ENCODE measurements at places on chromosomes 13 and 19. TPM values are rescaled to one million over a fixed set of nuclear protein-coding genes. Genes with fewer than 3 reads are reported as not detected.

GRCh38 chr19:2294687-2295335 is 12.8 kb upstream of the PEAK3 start:
- peak; percentile 94 for DNase-seq

GRCh38 chr13:48251611-48252081 is 18.6 kb downstream of the ITM2B start:
- DNase-seq: no peak

GRCh38 chr13:26541678-26542568 is 15.6 kb upstream of the WASF3 start:
- no peak for DNase-seq

DNA sequence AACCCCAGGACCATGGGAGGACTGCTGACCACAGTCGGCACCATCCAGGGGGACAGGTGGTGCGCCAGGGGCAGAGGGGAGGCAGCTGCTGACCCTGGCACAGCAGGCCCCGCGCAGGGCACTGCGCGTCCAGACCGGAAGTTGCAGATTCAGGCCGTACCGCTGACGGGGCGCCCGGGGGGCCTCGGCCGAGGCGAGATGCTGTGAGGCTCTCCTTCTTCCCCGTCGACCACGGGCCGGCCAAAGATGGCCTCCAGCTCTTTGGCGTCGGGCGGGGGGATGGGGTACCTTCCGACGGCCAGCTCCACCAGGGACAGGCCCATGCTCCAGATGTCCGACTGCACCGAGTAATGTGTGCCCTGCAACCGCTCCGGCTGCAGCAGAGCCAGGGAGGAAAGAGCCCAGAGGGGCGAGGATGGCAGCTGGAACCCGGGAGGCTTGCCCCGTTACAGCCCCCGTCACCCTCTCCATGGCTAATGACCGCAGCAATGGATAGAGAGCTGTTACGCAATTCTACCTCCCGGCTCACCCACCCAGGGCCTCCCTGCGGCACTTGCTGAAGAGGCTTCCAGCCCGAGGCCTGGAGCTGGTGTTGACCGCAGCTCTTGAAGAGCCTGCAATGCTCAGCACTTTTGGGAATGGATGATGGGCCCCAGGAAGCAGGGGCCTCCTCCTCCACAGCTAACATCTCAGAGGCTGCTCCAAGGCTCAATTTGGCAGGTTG is 24.7 kb downstream of the MAP2K2 start:
- DNase-seq: no peak

APOC4 gene
- not detected for total RNA-seq

- no peak for DNase-seq
Measured at GRCh38 chr13:89968470-89968869, 1379.0 kb upstream of the MIR17HG start.

FCER2 gene
- total RNA-seq: not detected

GRCh38 chr13:46101002-46101401 is 3.8 kb downstream of the CPB2 start:
- DNase-seq: no peak

DNA sequence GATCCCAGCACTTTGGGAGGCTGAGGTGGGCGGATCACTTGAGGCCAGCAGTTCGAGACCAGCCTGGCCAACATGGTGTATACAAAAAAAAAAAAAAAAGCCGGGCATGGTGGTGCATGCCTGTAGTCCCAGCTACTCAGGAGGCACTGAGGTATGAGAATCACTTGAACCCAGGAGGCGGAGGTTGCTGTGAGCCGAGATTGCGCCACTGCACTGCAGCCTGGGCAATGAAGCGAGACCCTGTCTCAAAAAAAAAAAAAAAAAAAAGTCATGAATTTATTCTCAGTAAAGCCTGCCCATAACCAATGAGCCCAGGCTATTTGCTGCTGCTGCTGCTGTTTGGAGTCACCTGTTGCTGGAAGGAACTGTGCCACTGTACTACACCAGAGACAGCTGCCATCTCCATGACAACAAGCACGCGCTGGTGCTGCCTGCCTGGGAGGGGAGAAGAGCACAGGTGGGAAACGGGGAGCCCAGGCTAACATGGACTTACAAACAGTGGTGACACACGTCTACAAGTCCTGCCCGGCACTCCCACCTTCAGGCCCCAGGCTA is 11.3 kb downstream of the ZFR2 start:
- no peak for DNase-seq

DNA sequence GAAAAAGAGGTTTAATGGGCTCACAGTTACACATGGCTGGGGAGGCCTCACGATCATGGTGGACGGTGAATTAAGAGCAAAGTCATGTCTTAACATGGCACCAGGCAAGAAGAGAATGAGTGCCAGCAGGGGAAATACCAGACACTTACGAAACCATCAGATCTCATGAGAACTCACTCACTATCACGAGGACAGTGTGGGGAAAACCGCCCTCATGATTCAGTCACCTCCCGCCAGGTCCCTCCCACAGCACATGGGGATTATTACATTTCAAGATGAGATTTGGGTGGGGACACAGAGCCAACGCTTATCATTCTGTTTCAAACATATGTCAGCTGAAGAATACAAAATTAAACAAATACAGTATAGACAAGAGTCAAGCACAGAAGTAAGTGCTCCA is 165.1 kb downstream of the PCCA start:
- no peak for DNase-seq

- DNase-seq: no peak
Measured at GRCh38 chr19:5899728-5900526, 3.7 kb downstream of the NDUFA11 start.

ANGPTL4 gene
- 9.0 TPM for total RNA-seq

APOC1 gene
- 1.8 TPM for total RNA-seq

DNA sequence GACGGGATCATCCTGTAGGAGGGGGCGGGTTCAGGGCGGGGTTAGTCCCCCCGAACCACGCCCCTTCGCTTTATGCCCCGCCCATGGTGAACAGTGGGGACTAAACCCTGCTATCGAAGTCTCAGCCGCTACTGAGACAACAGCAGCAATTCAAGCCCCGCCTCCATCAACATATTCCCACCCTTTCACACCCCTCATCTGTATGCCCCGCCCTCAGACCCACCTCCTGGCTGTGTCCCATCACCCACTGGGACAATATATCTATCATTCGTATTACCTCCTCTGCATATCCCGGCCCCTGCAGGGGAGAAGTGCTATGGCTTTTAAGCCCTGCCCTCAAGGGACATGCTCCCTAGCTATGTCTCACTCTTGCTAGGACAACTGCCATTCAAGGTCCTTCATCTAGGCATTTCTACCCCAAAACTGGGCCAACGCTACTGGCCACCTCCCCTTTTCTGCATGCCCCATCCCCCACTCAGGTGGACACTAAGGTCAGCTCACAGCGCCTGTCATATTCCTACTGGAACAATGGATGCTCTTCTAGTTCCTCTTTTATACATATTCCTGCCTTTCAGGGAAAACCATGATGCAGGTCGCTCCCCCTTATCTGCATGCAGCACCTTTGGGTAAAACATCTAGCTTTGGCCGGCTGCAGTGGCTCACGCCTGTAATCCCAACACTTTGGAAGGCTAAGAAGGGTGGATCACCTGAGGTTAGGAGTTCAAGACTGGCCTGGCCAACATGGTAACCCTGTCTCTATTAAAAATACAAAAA is 11.9 kb downstream of the LRFN1 start:
- DNase-seq: no peak

DNASE2 gene
- total RNA-seq: 36.1 TPM

APLP1 gene
- 15.3 TPM for total RNA-seq

CD37 gene
- total RNA-seq: not detected

ATCAY gene
- total RNA-seq: not detected

GRCh38 chr13:59360108-59360507 is 803.6 kb downstream of the DIAPH3 start:
- no peak for DNase-seq

DNA sequence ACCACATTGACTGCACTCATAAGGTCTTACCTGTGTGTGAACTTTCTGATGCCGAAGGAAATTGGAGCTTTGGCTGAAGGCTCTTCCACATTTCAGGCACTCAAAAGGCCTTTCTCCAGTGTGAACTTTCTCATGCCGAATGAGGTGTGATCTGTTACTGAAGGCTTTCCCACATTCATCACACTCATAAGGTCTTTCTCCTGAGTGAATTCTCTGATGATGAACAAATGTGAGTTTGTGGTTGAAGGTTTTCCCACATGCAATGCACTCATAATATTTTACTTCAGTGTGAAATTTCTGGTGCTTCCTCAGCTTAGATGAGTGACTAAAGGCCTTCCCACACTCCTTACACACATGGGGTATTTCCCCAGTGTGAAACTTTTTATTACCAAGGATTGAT is 5.7 kb downstream of the ZNF132 start:
- peak; percentile 30 for DNase-seq

- DNase-seq: peak; percentile 25
Measured at GRCh38 chr19:1411255-1412191, 4.1 kb downstream of the DAZAP1 start.

DNA sequence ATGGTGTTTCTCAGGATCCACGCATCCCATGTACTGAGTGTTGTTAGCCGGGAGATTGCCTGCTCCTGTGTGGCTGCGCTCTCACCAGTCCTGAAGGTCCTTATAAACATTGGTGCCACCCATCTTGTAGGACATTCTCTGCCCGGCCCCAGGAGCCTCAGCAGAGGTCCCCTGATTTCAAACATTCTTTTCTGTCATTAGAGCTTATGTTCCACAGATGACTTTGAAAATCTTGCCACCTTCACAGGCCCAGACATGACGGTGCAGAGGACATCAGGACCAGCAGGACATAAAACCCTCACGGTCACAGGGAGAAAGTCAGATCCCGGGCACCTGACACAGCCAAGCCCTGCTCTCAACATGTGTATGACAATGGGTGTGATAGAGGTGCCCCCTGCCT is 33.2 kb upstream of the PEPD start:
- no peak for DNase-seq

GRCh38 chr19:23992348-23992747 is 77.7 kb downstream of the ZNF726 start:
- DNase-seq: no peak

GRCh38 chr19:7554990-7555864 is 19.7 kb downstream of the PNPLA6 start:
- DNase-seq: no peak

DNA sequence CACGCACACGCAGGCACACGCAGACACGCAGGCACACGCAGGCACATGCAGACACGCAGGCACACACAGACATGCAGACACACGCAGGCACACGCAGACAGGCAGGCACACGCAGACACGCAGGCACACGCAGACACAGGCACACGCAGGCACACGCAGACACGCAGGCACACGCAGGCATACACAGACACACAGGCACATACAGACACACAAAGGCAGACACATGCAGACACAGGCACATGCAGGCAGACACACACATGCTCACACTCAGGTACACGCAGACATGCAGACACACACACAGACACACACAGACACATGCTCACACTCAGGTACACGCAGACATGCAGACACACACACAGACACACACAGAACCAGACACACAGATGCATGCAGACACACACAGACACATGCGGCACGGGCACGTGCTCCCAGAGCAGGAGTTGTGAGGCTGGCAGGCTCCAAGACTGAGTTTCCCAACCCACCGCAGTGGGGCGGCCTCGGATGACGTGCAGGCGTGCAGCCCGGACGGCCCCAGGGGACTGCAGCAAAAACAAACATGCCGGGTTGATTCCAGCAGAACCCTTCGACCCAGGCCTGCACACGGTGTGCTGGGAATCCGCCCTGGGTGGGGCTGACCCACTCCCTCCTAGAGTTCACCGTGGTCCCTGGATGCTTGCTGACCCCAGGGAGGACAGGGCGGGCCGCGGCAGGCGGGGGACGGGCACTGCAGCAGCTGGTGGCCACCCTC is 100.0 kb downstream of the GADD45B start:
- peak; percentile 37 for DNase-seq

LILRB1 gene
- not detected for total RNA-seq

Data from RPMI7951 (cell line).